Fibroblast of lung (primary cell): ENCODE measurements at places on chromosomes 12 and 14. TPM values are rescaled to one million over a fixed set of nuclear protein-coding genes. Genes with fewer than 3 reads are reported as not detected.

LALBA gene
- total RNA-seq, result not detected in 2 replicates

CLECL1 gene
- not detected in 2 replicates for total RNA-seq

ANG gene
- total RNA-seq, result 5.1 and 6.4 TPM in 2 replicates

GAPDH gene
- 4,386 and 6,255 TPM in 2 replicates for total RNA-seq

OR6C65 gene
- not detected in 2 replicates for total RNA-seq

DHH gene
- under 0.01 TPM in 2 replicates for total RNA-seq

TAS2R10 gene
- 0.50 and 0.51 TPM in 2 replicates for total RNA-seq

TBC1D30 gene
- total RNA-seq, result 0.26 and 0.66 TPM in 2 replicates

PNP gene
- 4.4 and 6.9 TPM in 2 replicates for total RNA-seq

TAC3 gene
- total RNA-seq, result 0.17 TPM in 1 of 2 replicates, not detected in the other

ASB2 gene
- 0.51 and 0.99 TPM in 2 replicates for total RNA-seq

VASH1 gene
- 4.5 and 6.2 TPM in 2 replicates for total RNA-seq

MYO1H gene
- total RNA-seq, result 0.77 TPM in 1 of 2 replicates, not detected in the other

SYCP3 gene
- 0.17 and 0.26 TPM in 2 replicates for total RNA-seq

RD3L gene
- total RNA-seq, result not detected in 2 replicates

KRT2 gene
- total RNA-seq, result not detected in 2 replicates

STYK1 gene
- under 0.01 TPM in 1 of 2 replicates, not detected in the other for total RNA-seq

CFAP73 gene
- not detected in 2 replicates for total RNA-seq

TMCC3 gene
- total RNA-seq, result 0.33 and 0.51 TPM in 2 replicates

CLEC2A gene
- total RNA-seq, result not detected in 2 replicates

PTHLH gene
- total RNA-seq, result 0.26 and 1.8 TPM in 2 replicates

OR10G3 gene
- not detected in 2 replicates for total RNA-seq

CHGA gene
- total RNA-seq, result not detected in 2 replicates

MYF5 gene
- total RNA-seq, result not detected in 2 replicates

PMCH gene
- not detected in 2 replicates for total RNA-seq

FSCB gene
- total RNA-seq, result not detected in 2 replicates

SERPINA9 gene
- not detected in 2 replicates for total RNA-seq

EML1 gene
- total RNA-seq, result 36.2 and 74.5 TPM in 2 replicates

RASSF8 gene
- 50.6 and 52.8 TPM in 2 replicates for total RNA-seq

PTPRQ gene
- 0.77 and 1.3 TPM in 2 replicates for total RNA-seq

LMNTD1 gene
- not detected in 2 replicates for total RNA-seq

TSHR gene
- not detected in 2 replicates for total RNA-seq

ESRRB gene
- not detected in 2 replicates for total RNA-seq

AKAP6 gene
- 1.0 and 10.9 TPM in 2 replicates for total RNA-seq

LPAR5 gene
- not detected in 2 replicates for total RNA-seq

TMTC1 gene
- total RNA-seq, result 92.5 and 222 TPM in 2 replicates

RTN1 gene
- total RNA-seq, result under 0.01 and 0.17 TPM in 2 replicates

AMN gene
- under 0.01 TPM in 2 replicates for total RNA-seq

LTBP2 gene
- total RNA-seq, result 243 and 514 TPM in 2 replicates

NUAK1 gene
- total RNA-seq, result 4.6 and 5.1 TPM in 2 replicates

ADAMTS20 gene
- not detected in 2 replicates for total RNA-seq

CNTN1 gene
- 0.26 and 0.83 TPM in 2 replicates for total RNA-seq
